Stimulated activated CD4-positive, alpha-beta T cell treated with anti-CD3 and anti-CD28 coated beads, Interleukin-1b, Interleukin-23, amount 100 ng/mL, for 24 hours (primary cell): ENCODE measurements at places on chromosomes 2 and 18.

DNA sequence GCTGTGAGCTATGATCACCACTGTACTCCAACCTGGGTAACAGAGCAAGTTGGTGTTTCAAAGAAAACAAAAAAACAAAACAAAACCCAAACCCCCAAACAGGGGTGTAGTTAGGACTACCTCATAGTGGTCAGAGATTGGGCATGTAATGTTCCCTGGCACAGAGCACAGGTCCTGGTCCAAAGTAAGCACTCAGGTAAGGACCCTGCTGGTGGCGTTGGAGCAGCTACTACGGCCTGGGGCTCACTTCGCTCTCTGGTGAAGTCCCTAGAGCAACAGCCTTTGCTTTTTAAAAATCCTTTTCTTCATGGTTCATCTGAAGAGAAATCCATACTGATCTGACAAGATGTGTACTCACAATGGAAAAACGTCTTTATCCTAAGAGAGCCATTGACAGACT is 130.4 kb downstream of the ZNF236 start:
- DNase-seq: no peak

DNA sequence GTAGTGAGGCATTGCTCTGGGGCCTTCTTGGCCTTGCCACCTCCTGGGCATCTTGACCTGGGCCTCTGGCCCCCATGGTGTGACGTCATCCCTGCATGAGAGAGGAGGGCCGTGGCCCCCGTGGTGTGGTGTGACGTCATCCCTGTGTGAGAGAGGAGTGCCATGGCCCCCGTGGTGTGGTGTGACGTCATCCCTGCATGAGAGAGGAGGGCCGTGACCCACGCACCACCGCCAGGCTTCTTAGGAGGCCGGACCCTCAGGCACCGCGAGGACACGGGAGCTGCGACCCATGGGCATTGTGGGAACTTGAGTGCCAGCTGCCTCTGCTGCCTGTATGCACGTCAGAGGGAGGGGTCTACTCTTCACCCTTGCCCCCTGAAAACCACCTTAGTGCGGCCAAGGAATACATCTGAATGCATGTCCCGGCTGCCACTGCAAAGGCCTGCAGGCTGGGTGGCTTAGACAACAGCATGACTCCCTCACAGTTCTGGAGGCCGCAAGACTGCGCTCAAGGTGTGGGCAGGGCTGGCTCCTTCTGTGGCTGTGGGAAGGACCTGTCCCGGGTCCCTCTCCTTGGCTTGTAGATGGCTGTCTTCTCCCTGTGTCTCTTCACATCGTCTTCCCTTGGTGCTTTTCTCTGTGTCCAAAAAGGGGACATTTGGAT is 20.8 kb upstream of the OTOS start:
- DNase-seq: no peak

- DNase-seq: no peak
Measured at GRCh38 chr2:237870754-237871651, 11.6 kb downstream of the RAMP1 start.

- no peak for DNase-seq
Measured at GRCh38 chr2:149281441-149281840, 48.9 kb upstream of the LYPD6 start.

GRCh38 chr2:24971286-24971535 is 544 bp downstream of the DNAJC27 start:
- DNase-seq: no peak

GRCh38 chr2:70569559-70569958 is 15.9 kb upstream of the TGFA start:
- no peak for DNase-seq

GRCh38 chr2:19932928-19933327 is 31.1 kb upstream of the TTC32 start:
- DNase-seq: no peak

DNA sequence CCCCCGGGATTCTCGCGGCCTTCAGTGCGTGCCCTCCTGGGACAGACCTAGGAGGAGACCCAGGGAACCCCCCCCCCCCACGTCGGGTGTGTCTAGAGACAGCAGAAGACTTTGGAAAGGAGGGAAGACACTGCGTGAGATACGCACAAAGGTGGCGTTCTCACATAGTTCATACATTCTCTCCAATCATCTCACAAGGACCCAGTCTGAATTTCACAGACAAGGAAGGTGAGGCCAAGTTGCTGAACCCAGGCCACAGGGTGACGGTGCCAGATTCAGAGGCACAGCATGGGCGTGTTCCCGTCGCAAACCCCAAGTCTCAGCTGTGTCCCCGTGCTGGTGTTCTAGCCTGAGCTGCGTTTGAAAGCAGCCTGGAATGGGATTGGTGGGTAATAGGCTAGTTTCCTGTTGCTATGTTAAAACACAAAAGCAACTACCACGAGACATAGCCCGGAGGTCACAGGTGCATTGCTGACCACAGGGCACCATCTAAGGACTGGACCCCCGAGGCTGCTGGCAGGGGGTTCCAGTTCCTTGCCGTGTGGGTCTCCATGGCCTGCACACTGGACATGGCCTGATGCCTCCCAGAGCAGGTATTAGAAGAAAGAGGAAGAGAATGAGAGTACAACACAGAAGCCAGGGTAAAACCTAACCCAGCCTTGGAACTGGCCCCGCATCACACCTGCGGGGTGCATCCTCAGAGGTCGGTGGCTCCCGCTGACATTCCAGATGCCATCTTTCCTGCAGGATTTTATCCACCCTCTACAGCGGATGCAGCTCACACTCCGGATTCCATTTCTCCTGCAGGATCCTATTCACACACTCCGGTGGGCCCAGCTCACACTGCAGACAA is 1.1 kb upstream of the PXDN start:
- no peak for DNase-seq

DNA sequence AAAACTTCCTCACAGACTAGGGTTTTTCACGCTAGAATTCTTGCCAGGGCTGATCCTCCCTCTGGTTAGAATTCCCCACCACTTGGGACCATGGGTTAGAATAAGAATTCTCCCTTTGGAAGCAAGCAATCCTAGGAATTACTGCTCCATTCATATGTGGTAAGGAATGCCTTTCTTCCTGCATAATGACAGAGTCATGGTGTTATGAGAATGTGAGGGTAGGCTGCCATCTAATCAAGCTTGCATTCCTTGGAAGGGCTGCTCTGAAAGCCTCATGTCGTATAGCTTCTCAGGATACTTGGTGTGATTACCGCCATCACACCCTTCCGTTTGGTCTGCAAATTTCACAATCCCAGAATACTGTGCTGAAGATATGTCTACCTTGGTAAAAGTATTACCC is 1282.4 kb upstream of the PIK3C3 start:
- DNase-seq: no peak

GRCh38 chr2:95399061-95399460 is 3.4 kb upstream of the FAHD2A start:
- DNase-seq: no peak

- DNase-seq: no peak
Measured at GRCh38 chr18:46700066-46700824, 43.2 kb upstream of the LOXHD1 start.

DNA sequence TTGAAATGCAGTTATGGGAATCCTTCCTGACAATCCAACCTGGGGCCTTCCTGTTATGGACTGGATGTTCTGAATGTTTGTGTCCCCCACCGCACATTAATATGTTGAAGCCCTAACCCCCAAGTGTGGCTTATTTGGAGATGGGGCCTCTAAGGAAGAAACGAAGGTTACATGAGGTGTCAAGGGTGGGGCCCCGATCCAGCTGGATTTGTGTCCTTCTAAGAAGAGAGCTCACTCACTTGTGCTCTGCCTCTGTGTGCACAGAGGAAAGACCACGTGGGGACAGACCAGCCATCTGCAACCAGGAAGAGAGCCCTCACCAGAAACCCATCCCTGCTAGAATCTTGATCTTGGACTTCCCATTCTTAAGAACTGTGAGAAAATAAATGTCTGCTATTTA is 44.4 kb downstream of the MAP3K19 start:
- no peak for DNase-seq

- no peak for DNase-seq
Measured at GRCh38 chr2:156810094-156810493, 373.9 kb downstream of the GPD2 start.

DNA sequence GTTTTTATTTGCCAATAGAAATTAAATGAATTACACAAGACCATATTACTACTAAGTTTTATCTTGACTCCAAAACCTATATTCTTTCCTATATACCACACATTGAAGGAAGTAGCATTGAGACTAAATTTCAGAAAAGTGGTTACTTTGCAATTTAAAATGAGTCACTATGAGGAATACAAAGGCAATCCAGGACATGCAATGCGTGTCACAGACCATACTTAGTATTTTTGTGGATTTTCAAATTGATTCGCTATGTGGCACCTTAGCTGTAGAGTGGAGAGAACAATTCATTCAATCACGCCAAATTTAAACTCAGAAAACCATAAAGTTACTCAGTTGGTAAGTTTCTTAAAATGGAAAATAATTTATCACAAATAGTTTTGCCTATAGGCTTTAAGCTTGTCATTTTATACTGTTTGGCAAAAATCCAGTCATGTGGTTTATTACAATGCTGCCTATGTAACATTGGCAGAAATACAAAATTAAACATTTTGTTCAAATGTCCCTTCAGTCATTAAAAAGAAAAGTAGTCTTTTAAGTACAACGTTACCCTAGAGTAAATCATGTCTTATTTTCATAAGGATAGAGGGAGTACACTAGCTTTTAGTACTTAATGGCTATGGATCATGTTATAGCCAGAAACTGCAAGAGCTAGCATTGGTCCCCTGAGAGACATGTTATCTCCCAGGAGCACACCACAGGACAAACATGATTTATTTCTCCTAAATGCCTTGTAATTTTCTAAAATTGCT is 222.8 kb upstream of the CDH7 start:
- no peak for DNase-seq

GRCh38 chr2:132384491-132385151 is 32.0 kb upstream of the GPR39 start:
- DNase-seq: no peak

DNA sequence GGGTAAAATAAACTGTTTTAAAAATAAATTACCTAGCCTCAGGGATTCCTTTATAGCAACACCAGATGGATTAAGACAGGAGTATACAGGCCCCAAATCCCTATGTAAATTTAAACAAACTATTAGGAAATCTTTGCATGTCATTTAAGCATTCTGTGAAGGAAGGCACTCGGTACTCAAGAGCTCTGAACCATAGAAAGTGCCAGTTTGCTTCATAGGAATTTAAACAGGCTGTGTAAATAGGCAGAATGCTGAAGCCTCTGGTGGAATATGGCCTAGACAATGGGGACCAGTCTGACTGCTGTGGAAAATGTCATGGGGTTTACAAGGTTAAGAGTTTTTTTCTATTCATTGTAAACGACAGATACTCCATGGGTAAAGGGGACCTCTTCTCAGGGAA is 377.4 kb downstream of the DLGAP1 start:
- DNase-seq: no peak

- no peak for DNase-seq
Measured at GRCh38 chr2:126793885-126794613, 104.6 kb upstream of the TEX51 start.

GRCh38 chr18:28124131-28125029 is 52.5 kb downstream of the CDH2 start:
- no peak for DNase-seq

DNA sequence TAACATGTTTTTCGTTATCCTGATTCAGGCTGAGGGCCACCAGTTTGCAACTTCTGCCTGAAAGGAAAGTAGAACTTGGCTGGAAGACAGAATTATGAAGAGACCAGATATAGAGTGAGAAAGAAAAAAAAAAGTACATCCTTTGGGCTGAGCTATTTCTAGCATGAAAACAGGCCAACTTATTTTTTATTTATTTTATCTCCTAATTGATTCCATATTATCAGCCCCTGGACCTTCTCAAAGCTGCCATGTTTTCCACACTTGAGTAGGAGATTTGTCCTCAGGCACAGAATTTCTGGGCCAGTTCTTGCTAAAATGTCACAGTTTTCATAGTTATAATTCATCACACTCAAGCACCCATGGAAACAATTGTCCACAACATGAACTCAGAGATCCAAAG is 586.8 kb upstream of the CNTNAP5 start:
- no peak for DNase-seq

DNA sequence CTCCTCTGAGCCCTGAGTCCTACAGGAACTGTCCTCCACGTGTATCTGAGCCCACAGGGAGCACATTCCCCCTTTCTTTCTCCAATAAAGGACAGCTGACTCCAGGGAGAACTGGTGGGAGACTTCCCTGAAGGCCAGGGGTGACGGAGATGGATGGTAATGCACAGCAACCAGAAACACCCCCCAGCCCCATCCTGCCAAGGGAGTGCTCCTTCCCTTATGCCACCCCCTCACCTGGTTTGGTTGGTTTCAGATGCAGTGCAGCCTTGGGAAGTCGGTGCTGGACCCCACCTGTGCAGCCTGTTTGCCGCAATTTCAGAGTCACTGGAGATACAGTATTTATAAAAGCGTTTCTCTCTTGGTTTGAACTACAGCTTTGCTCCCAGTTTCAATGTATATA is 24.0 kb downstream of the GPR55 start:
- DNase-seq: no peak

DNA sequence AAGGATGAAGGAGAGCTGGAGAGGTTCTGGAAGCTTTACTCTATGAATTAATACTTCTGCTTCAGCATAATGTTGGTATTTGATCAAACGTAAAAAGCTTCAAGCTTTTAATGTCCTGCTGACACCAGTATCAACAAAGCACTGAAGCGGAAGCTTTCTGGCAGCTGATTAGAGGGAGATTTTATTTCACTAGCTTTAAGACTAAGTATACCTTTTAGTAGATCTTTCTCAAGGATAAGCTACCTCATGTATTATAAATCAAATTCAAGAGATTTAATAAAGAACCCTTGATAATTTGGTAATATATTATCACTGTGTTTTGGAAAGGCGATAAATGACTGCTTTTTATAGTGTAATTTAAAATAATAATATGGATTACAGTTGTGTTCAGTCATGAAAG is 128.0 kb upstream of the CD302 start:
- no peak for DNase-seq

- no peak for DNase-seq
Measured at GRCh38 chr2:217902379-217903141, 100.2 kb downstream of the TNS1 start.

GRCh38 chr2:27958711-27959378 is 68.3 kb downstream of the BABAM2 start:
- DNase-seq: no peak

DNA sequence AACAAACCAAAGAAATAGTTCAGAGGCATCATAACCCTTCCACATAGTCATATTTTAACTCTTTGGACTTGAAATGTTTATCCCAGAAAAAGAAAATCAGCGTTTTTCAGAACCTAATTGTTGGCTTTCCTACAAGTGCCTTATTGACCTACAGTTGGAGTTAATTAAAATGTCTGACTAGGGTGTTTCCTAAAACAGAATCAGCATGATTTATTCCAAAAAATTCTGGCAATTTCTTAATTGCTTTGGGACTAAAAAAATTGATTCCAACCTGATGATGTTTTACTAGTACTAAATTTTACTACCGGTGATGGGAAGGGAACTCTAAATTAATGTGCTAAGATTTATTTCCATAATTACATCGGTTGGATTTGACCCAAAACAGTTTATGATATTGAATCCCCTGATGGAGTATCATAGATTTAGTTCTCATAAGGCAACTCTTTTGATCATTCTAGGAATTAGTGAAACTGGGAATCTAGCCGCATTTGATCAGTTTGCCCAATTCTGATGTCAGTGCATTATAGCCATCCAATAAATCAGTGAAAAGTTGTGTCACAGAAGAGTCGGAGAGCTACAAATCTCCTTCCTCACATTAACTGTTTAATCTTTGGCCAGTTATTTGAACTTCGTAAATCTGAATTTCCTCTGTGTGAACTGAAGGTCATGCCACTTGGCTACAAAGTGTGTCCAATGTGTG is 134.3 kb upstream of the DSEL start:
- no peak for DNase-seq

GRCh38 chr2:9809064-9809356 is 34.3 kb upstream of the TAF1B start:
- DNase-seq: no peak
